Stimulated activated CD4-positive, alpha-beta T cell treated with anti-CD3 and anti-CD28 coated beads, TNF-alpha, amount 100 ng/mL, for 24 hours (primary cell): ENCODE measurements at places on chromosomes 11 and 22.

DNA sequence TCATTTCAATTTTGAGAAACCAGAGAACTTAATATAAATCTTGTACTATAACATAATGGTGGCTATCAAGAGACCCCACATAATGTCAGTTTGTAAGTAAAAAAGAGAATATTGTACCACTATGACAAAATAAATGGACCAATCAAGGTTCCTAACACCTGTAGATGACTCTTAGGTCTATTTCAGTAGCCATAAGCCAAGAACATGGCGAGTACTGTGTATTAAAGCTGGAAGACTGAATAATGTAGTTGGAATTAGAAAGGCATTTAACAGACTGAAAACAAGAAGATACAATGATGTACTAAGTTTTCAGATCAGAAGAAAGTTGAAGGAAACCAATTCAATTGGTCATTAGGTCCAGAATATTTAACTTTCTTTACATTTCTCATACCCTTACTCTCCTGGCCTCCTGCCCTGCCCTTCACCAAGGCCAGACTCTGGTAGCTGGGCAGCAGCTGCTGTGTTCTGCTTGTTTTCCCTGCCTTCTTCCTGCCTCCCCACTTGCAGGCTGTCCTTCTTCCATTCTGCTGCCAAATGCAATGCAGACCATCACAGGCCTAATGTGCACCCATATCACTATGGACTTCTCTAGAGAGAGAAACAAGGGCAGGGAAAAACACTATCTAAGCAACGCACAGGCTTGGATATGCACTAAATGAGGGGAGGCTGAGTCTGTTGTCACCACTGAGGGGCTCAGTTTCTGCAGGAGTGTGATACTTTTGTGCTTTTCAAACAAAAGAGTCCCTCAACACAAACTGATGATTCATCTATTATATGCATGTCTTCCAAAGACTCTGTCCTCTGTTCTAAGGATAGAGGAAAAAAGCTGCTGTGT, 60.1 kb downstream of the RAB30 start:
- DNase-seq = no peak

- no peak for DNase-seq
Observed at GRCh38 chr11:124837491-124837856, 27.8 kb upstream of the ROBO3 start.

DNA sequence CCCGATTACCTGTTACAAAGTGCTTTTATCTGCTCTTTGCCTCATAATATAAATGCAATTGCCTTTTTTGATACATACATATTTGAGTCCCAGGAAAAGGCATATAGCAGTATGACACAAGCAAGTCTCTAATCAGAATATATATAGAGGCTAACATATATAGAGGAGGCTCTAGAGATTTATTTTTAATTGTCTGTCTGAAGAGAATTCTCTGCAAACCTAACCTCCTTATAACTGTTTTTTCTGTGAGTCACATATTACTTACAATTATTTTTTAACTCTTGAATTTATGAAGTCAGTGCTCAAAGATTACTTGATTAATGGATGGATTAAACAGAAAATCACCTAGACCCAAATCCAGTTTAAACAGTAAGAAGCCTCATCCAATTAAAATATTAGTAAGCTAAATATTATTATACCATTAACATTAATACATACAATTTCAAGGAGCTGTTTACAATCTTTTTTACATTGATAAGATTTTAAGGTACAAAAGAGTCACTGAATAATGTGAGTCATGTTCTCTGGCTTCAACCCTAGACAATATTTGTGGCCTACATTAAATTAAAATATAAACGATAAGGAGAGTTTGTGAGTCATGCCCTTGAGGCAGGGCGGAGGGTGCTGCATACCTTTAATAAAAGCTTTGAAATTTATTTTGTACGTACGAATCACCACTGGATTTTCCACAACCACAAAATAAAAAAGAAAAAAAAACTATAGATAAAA, 19.2 kb upstream of the MMP13 start:
- no peak for DNase-seq

- DNase-seq = no peak
Observed at GRCh38 chr22:19943082-19944026, 1.7 kb upstream of the TXNRD2 start.

DNA sequence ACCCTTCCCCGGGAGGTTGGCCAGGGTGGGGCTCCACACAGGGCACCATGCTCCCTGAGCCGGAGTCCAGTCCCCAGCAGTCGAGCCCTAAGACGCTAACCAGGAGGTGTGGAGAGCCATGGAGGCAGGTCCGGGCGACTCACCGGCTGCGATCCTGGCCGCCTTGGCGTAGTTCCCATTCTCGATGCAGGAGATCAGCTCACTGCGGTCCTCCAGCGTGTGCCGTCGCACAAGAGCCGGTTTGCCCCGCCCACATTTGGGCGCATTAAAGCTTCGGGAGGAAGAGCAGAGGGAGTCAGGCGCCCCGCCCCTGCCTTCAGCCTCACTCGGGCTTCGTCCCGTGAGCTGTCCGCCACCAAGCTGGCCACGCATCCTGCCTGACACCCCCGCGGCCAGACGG, 50.8 kb downstream of the BRD1 start:
- DNase-seq = no peak

DNA sequence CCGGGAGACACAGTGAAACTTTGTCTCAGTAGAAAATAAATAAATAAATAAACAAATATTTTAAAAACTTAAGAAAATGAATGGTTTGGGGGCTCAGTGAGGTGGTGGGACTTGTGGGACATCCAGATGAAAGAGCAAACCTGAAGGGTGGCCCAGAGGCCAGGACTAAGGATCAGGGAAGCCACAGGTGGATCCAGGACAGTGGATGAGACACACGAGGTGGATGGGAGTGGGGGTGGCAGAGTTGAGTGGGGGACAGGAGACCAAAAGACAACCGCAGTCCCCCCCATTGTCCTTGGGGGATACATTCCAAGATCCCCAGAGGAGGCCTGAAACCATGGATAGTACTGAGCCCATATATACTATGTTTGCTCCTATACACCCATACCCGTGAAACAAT, 7.1 kb downstream of the RFPL1 start:
- DNase-seq = no peak

- peak; percentile 38 for DNase-seq
Observed at GRCh38 chr22:41862160-41862529, 29.2 kb downstream of the SREBF2 start.

GRCh38 chr11:92083123-92083522, 141.5 kb upstream of the FAT3 start:
- no peak for DNase-seq

DNA sequence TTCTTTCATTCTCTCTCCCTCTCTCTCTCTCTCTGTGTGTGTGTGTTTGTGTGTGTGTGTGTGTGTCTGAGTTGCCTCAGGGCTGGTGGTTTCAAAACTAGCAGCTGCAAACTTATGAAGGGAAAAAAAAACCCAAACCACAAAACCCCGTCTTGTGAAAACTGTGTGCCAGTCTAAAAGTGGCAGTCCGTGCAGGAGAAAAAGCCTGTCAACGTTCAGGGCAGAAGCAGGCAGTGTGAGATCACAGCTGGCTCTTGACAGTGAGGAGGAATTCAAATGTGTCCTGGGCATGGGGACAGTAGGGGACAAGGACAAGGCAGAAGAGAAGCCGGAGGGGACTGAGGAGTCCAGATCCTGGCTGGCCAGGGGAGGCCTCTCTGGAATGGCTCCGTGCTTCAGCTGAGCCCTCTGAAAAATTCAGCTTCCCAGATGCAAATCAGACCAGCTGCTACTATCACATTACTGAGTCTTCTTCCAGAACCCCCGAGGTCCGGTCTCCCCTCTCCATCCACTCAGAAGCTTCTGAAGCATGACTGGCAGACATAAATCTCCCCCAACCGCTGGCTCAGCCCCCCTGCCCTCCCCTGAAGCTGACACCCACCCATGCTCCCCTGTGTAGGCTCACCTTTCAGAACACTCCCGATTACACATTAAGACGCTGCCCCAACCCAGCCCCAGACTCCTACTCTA, 31.9 kb downstream of the FLI1 start:
- DNase-seq = no peak

GRCh38 chr11:3147257-3147619, 17.9 kb downstream of the OSBPL5 start:
- DNase-seq = no peak

DNA sequence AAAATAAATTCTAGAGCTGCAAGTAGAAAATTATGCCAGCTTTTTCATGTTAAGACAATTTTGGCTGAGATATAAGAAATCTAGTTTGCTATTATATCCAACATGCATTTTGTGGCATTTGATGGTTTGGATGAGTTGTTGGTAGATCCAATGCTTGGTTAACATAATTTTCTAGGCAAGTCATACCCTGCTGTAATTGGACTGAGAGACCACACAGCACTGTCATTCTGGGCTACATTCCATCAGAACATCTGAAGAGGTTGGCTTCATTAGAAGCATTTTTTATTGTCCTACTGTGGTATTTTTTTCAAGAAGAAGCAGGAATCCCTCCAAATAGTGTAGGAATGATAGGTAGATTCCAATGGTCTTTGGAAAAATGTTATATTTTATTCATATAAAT, 561.0 kb downstream of the LUZP2 start:
- no peak for DNase-seq

GRCh38 chr11:95674657-95675358, 114.8 kb downstream of the FAM76B start:
- no peak for DNase-seq

DNA sequence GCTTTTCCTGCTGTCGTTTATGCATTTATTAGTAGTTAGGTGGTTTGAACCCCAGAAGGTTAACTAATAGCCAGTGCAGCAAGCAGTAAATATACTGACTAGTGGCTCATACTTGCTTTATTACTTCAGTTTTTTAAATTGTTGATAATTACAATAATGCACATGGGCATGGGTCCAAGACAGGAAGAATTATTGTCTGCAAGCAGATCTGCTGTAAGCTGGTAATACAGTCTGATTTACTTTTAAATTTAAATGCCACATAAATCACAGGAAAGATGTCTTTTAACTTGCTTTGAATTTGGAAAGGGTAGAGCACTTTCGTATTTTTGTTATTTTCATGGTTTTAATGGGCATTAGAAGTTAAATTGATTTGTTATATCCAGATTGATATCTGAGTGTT, 27.1 kb downstream of the APLP2 start:
- DNase-seq = no peak

GRCh38 chr11:117443266-117444186, 115.9 kb downstream of the CEP164 start:
- peak; percentile 11 for DNase-seq

DNA sequence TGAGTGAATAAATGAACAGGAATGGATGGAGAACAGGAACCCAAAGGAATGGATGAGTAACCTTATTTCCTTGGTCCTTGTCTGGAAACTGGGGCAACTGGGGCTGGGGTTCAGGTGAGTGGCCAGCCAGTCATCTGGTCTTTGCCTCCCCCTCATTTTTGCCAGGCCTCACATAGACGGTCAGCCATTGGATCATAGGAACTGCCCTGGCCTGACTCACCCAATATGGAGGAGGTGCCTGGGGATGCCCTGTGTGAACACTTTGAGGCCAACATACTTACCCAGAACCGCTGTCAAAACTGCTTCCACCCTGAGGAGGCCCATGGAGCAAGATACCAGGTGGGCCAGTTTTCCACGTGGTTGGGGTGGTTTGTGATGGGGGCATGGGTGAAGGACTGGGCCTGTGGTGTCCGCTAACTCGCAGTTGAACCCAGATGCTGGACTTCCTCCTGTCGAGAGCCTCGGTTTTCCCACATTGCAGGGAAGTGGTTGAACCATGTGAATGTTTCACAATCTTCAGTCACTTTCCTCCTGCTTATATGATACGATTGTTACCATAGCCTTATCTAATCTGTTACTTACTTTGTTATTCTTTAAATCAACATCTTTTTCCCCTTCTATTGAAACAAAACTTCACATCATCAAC, 4.4 kb downstream of the TRIOBP start:
- no peak for DNase-seq

GRCh38 chr11:94049351-94049750, 28.2 kb downstream of the HEPHL1 start:
- no peak for DNase-seq

GRCh38 chr11:2558397-2558796, 113.6 kb downstream of the KCNQ1 start:
- no peak for DNase-seq

- no peak for DNase-seq
Observed at GRCh38 chr11:131790586-131790985, 420.2 kb downstream of the NTM start.

DNA sequence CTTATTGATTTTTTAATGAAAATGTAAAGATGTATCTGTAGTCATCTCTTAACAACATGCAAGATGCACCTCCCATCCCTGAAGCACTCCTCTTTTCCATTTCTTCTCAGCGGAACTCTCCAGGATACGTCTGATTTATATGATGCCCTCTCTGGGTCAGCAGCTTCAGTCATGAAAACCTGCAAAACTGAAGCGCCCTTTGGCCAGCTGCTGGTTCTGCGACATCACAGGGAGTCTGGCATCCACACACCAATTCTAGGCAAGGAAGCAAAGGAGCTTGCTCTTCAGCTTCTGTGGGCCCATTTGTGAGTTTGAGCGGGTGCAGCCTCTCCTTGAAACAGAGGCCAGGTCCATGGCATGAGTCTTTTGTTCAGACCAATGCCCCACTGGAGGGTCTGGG, 1253.3 kb downstream of the TBC1D22A start:
- DNase-seq = no peak

DNA sequence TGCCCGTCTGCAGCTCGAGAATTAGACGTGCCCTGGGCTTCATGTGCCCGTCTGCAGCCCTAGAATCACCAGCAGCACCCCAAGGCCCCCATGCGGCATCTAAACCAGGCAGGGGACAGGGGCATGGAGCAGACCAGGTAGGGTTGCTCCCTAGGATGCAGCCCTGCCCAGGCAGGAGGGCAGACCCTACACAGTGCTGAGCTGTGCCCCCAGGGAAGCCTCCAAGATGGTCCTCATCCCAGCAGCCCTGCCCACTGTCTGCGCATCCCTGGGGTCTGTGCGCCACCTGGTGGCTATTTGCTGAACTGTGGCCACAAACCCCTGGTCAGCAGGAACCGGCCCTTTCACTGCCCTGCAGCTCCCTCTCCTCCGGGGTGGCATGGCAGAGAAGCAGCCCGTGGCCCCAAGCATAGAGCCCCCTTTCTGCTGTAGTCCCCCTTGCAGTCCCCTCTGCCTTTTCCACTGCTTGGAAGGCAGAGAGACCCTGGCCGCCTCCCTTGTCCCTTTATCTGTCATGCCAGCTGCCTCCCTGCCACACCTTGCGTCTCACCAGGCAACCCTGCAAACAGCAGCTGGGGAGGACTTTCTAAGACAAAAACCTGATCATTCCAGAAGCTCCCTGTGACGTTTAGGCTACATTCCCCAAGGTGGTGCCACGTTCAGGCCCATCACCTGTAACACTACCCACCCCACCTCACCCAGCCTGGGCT, 86.6 kb downstream of the KCNQ1 start:
- peak; percentile 56 for DNase-seq
